Karpas-422 (cell line): ENCODE measurements at places on chromosomes 2 and 18. TPM values are rescaled to one million over a fixed set of nuclear protein-coding genes. Genes with fewer than 3 reads are reported as not detected.

Gene CFAP65
- 0.11 TPM in 1 of 2 replicates, not detected in the other for total RNA-seq

Gene CCDC74B
- 11.9 and 45.0 TPM in 2 replicates for total RNA-seq

Gene ANKRD30BL
- total RNA-seq = not detected in 2 replicates

Gene CPLX4
- not detected in 2 replicates for total RNA-seq

Gene CYP26B1
- not detected in 2 replicates for total RNA-seq

Gene ACKR3
- total RNA-seq = 0.40 TPM in 1 of 2 replicates, not detected in the other

Gene ERBB4
- not detected in 2 replicates for total RNA-seq

Gene CCDC93
- total RNA-seq = 22.6 and 24.6 TPM in 2 replicates

Gene RAB6C
- total RNA-seq = 0.52 and 1.5 TPM in 2 replicates

Gene RND3
- not detected in 2 replicates for total RNA-seq

Gene FRZB
- not detected in 2 replicates for total RNA-seq

Gene SEMA4F
- total RNA-seq = 2.7 and 3.4 TPM in 2 replicates

Gene UGT1A7
- total RNA-seq = 0.18 TPM in 1 of 2 replicates, not detected in the other

Gene RUFY4
- 0.11 TPM in 1 of 2 replicates, not detected in the other for total RNA-seq

Gene NOSTRIN
- not detected in 2 replicates for total RNA-seq

Gene CKAP2L
- total RNA-seq = 8.9 and 17.0 TPM in 2 replicates

Gene SANBR
- total RNA-seq = 11.2 and 13.3 TPM in 2 replicates

Gene GPR45
- not detected in 2 replicates for total RNA-seq

Gene SLC38A11
- not detected in 2 replicates for total RNA-seq

Gene ABCB11
- 0.07 TPM in 1 of 2 replicates, not detected in the other for total RNA-seq

Gene ASXL3
- not detected in 2 replicates for total RNA-seq

Gene CHAC2
- total RNA-seq = 9.8 and 21.3 TPM in 2 replicates

Gene PIEZO2
- not detected in 2 replicates for total RNA-seq

Gene HAAO
- total RNA-seq = not detected in 2 replicates

Gene UBXN2A
- 11.0 and 12.0 TPM in 2 replicates for total RNA-seq

Gene IMPA2
- 0.89 and 2.1 TPM in 2 replicates for total RNA-seq

Gene MTLN
- total RNA-seq = 89.2 and 171 TPM in 2 replicates
